Right lobe of liver (tissue), 6 donors: ENCODE measurements at places on chromosomes 11 and 22. TPM values are rescaled to one million over a fixed set of nuclear protein-coding genes. Genes with fewer than 3 reads are reported as not detected.

DNA sequence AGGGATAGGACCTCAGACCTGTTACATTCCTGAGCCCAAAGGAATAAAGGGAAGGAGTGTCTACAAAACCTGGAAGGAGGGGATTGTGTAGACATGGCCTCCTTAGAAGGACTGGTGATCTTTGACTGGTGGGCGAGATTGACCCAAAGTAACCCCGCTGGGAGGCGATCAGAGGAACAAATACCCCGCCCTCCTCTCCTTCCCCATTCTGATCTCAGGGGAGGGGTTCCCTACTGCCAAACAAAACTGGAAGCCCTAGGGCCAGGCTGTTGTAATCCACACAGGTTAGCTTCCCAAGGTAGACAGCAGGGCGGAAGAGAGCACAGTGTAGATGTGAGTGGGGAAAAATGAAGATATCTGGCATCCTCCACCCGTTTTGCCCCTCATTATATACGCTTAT, 24.7 kb downstream of the NCF4 start:
- no peak overlapping the region for H3K27ac ChIP-seq
- no peaks in the 10 kb centered on the region for H3K27me3 ChIP-seq
- no peak overlapping the region for H3K4me3 ChIP-seq
- H3K4me1 ChIP-seq: no peaks in the 10 kb centered on the region
- H3K36me3 ChIP-seq: no peaks in the 10 kb centered on the region
- no peak for DNase-seq

DNA sequence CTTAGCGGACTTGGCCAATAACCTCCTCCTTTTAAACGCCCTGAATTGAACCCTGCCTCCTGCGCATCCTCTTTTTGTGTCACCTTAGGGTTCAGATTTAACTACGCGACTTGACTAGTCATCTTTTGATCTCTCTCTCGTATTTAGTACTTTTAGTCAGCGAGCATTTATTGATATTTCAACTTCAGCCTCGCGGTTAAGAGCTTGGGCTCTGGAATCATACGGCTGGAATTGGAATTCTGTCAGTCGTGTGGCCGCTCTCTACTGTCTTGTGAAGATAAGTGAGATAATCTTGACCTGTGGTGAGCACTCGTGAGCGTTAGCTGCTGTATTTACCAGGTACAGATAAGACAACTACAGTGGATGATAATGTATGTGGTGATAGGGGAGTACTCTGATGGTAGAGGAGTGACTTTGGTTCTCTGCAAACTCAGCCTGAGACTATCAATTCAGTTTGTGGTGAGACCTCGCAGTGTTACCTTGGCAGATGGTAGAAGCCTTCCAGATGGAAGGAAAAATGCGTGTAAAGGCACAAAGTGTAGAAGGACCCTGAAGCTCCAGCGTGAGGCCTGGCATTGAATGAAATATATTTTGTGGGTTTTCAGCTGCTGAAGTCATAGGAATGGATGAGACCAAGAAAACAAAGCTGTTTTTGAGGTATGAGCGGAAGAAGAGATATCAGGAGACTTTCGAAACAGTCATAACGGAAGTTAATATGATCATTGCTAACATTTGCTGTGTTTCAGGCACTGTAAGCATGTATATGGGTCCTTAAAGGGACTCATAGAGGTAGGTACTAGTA, 682 bp downstream of the ATM start:
- H3K4me3 ChIP-seq: peak overlapping the region; percentile 65
- H3K27ac ChIP-seq: peak overlapping the region; percentile 91
- no peaks in the 10 kb centered on the region for H3K36me3 ChIP-seq
- H3K27me3 ChIP-seq: no peaks in the 10 kb centered on the region

- H3K4me3 ChIP-seq: no peak overlapping the region
- H3K27ac ChIP-seq: no peak overlapping the region
- H3K27me3 ChIP-seq: no peaks in the 10 kb centered on the region
- H3K4me1 ChIP-seq: no peaks in the 10 kb centered on the region
- H3K36me3 ChIP-seq: peaks cover 3% of the 10 kb centered on the region
Measured at GRCh38 chr11:70016666-70017367, 61.3 kb upstream of the ANO1 start.

DNA sequence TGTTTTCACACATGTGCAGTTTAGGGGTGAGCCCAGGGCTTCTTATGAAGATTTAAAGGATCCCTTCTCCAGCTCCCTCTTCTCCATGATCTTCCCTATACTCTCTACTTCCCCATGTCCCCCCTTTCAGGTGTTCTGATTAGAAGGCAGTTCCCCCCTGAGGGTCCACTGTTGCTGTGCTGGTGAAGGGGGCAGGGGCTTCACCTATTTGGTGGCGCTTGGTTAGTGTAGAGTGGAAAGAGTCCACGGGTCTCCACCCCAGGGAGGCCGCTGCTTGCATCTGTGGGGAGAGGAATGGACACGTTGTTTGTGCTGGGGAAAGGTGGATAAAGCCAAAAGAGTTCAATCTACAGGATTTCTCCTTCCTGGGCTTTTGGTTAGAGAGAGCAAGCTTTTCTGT, 49.3 kb downstream of the BCR start:
- H3K27ac ChIP-seq: no peak overlapping the region
- no peaks in the 10 kb centered on the region for H3K27me3 ChIP-seq
- no peak for DNase-seq
- H3K4me1 ChIP-seq: peaks cover 12% of the 10 kb centered on the region
- no peak overlapping the region for H3K4me3 ChIP-seq
- H3K36me3 ChIP-seq: no peaks in the 10 kb centered on the region

DNA sequence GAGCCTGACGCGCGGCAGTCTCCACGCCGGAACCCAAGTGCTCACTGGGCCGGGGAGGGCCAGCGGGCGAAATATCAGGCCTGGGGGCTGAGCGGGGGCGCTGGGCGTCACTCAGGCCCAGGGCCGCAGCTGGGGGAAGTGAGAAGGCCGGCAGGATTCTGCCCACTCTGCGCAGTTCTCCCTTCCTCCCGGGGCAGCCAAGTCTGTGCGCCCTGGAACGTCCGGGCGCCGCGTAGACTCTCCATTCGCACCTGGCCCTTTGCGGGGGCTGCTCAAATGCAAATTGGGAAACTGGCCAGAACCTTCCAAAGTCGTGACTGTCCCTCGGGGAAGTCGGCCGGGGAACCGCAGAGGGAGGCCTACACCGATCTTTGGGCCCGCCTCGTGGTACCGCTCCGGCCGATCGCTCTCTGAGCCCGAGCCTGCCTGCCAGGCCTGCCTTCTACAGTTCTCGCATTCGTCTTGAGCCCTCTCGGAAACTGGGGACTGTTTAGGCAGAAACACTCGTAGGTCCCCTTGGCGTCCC, 2.2 kb upstream of the SLC6A5 start:
- H3K27ac ChIP-seq: no peak overlapping the region
- H3K4me1 ChIP-seq: no peaks in the 10 kb centered on the region
- no peaks in the 10 kb centered on the region for H3K36me3 ChIP-seq
- H3K4me3 ChIP-seq: no peak overlapping the region
- peaks cover 30% of the 10 kb centered on the region for H3K27me3 ChIP-seq

DNA sequence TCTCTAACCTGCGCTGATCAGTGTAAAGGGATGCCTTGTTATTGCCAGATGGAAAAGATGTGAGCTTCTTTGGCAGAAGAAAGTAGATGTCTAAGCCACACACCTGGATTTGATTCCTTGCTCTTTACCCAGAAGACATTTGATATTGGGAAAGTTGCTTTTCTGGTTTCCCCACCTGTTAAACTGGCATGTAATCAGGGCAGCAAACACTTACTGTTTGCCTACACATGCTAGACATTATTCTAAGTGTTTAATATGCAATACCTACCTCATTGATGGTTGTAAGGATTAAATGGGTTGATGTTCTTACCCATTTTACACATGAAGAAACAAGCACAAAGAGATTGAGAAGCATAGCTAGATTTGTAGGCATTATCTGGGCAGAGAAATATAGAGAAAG, 16.6 kb downstream of the ASRGL1 start:
- no peaks in the 10 kb centered on the region for H3K27me3 ChIP-seq
- no peak overlapping the region for H3K27ac ChIP-seq
- H3K4me3 ChIP-seq: no peak overlapping the region
- no peaks in the 10 kb centered on the region for H3K36me3 ChIP-seq

CDC42EP2 gene
- total RNA-seq: 3.4 TPM

LRRN4CL gene
- total RNA-seq: not detected

TMEM109 gene
- total RNA-seq: 38.3 TPM

ASPHD2 gene
- total RNA-seq: not detected
